ENCODE measurements at places on chromosomes 2 and 18. TPM values are rescaled to one million over a fixed set of nuclear protein-coding genes. Genes with fewer than 3 reads are reported as not detected.

The DSG2 gene
- polyA plus RNA-seq, result 0.93 TPM

The SIX2 gene
- polyA plus RNA-seq, result 27.3 TPM

GRCh38 chr2:128734521-128735295 is 416.0 kb upstream of the HS6ST1 start:
- no peaks in the 10 kb centered on the region for H3K27me3 ChIP-seq
- H3K4me1 ChIP-seq, result peaks cover 7% of the 10 kb centered on the region
- H3K27ac ChIP-seq, result no peak overlapping the region
- H3K4me3 ChIP-seq, result no peak overlapping the region
- H3K36me3 ChIP-seq, result no peaks in the 10 kb centered on the region

GRCh38 chr2:56313500-56313921 is 129.7 kb downstream of the CCDC85A start:
- no peaks in the 10 kb centered on the region for H3K27me3 ChIP-seq
- H3K36me3 ChIP-seq, result no peaks in the 10 kb centered on the region
- peak overlapping the region; percentile 21 for H3K27ac ChIP-seq
- no peak overlapping the region for H3K4me3 ChIP-seq
- H3K4me1 ChIP-seq, result peaks cover 4% of the 10 kb centered on the region
- DNase-seq, result no peak

DNA sequence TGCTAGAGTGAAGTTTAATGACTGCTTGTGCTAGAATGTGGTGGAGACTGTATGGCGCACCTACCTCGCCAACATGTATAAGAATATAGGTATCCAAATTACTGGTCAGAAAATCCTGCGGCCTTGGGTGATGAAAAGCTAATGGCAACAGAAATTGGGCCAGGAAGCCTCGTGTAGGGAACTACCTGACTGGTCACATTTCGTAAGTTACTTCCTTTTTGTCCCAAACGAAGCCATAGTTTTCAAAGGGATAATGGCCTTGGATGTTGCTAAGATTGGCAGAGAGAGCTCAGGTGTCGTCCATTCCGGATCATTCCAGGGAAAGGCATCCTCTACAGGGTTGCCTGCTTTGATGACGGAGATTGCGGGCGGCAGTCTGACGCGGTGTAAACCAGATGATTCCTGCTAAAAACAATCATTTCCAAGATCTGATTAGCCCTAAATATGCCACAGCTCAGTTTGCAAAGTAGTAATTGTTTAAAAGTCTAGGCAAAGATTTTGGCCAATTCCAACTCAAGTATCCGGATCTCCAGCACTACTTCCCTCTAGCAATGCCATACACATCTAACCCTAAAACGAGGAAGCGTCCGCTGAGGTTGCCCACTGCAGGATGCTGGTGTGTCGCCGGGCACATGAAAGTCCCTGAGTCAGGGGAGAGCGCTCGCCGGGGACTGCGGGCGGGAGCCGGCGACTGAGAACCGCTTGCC is 708 bp upstream of the MALT1 start:
- no peaks in the 10 kb centered on the region for H3K27me3 ChIP-seq
- H3K36me3 ChIP-seq, result no peaks in the 10 kb centered on the region
- peak overlapping the region; percentile 91 for H3K4me3 ChIP-seq
- DNase-seq, result no peak

GRCh38 chr18:67730886-67731285 is 214.4 kb upstream of the DSEL start:
- H3K36me3 ChIP-seq, result no peaks in the 10 kb centered on the region
- H3K27ac ChIP-seq, result no peak overlapping the region
- H3K4me3 ChIP-seq, result no peak overlapping the region
- no peaks in the 10 kb centered on the region for H3K4me1 ChIP-seq
- DNase-seq, result no peak
